ENCODE measurements at places on chromosomes 1 and 21.

DNA sequence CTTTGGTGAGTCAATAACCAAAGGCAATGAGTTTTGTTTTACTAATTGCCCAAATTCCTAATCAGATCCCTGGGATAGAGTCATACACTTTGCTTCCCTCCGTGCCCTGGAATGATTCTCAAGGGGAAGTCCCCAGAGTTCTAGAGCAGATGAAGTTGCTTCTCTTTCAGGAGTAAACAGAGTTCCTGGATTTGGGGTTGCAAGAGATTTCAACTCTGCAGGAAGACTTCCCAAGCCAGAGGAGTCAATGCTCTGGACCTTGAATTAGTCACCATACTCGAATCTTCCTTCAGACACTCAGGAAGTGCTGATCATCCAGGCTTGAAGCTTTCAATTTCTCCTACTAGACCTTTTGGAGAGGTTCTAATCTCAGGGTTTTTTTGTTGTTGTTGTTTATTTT is 39.6 kb downstream of the FCER1A start:
- no peak for DNase-seq

DNA sequence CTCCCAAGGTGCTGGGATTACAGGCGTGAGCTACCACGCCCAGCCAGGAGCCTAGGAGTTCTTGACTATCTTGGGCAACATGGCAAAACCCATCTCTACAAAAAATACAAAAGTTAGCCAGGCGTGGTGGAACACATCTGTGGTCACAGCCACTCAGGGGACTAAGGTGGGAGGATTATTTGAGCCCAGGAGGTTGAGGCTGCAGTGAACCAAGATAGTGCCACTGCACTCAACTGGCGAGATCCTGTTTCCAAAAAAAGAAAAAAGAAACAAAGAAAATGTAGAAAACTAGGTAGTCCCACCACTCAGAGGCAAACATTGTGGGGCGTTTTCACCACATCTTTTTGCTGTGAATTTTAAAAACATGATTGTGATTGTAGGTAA is 141.3 kb downstream of the ZZZ3 start:
- DNase-seq: no peak

DNA sequence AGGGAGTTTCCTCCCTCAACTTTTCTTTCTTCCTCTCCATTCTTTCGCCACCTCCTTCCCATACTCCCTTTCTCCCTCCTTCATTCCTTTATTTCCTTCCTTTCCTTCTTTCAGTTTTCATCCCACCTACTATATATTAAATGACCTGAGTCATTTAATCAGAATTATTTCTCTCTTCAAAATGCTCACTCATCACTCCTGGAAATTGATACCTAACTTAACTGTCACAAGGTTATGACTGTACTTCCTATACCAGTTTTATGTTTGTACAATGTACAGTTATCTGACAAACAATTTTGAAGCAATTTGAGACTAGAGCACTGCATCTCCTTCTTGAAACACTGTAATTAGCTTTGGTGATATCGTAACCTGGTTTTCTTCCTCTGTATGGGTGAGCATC is 41.4 kb downstream of the NEXN start:
- no peak for DNase-seq

DNA sequence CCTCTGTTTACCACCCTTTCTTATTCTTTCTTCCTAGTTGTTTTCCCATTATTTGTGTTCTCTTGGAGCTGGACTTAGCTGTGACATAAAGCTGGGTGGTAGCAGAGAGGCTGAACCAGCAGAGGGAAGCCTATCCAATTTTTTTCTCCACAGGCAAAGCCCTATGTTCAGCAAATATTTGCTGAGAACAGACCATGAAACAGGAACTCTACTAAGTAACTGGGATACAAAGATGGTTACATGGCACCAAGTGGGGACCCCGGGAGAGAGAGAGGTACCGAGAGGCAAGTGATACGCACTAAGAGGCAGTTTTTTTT is 6.6 kb downstream of the CFAP141 start:
- no peak for DNase-seq

GRCh38 chr21:42164064-42164789 is 54.7 kb upstream of the ABCG1 start:
- DNase-seq: no peak

DNA sequence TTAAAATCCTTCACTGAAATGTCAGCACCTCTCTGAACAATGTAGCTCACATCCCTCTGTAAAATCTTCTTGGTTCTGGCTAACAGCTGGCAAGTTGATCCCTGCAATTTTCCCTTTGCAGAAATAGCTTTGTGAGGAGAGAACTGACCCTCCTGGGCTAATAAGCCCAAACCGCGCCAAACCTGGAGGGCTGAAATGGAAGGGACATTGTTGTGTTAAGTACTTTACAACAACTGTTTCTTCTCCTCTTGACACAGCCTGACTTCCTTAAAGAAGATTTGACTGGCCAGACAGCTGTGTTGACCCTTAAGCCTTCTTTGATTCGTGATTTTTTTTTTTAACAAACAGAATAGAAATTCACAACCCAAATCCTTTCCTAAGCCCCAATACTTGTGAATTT is 5.7 kb downstream of the LMX1A start:
- DNase-seq: no peak

GRCh38 chr1:164659621-164660411 is 100.8 kb downstream of the PBX1 start:
- no peak for DNase-seq

- no peak for DNase-seq
Measured at GRCh38 chr1:186770421-186770820, 58.3 kb upstream of the PLA2G4A start.
